Mesenchymal stem cell (in vitro differentiated cells and primary cell): ENCODE measurements at places on chromosomes 1 and 21.

GRCh38 chr1:100710906-100711682 is 8.4 kb upstream of the VCAM1 start:
- DNase-seq: peak; percentile 60

DNA sequence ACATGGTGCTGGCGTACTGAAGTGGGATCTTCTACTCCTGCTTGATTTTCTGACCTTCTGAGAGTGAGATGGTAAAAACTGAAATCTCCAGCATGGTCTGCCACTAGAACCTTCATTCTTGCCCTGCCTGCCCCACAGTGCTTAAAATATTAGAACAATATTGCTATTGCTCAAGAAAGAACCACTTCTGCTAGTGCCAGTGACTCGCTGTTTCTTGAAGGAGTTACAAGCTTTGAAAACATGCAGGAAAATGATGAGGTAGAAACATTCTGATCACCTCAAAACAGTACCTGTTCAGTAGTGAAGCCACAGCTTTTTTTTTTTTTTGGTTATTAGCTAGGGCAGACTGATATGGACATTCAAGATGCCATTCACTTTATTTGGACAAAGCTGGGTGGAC is 95.3 kb downstream of the BACH1 start:
- DNase-seq: no peak

- peak; percentile 56 for DNase-seq
These were observed 881.5 kb downstream of the LTN1 start for GRCh38 chr21:28111151-28111619.

DNA sequence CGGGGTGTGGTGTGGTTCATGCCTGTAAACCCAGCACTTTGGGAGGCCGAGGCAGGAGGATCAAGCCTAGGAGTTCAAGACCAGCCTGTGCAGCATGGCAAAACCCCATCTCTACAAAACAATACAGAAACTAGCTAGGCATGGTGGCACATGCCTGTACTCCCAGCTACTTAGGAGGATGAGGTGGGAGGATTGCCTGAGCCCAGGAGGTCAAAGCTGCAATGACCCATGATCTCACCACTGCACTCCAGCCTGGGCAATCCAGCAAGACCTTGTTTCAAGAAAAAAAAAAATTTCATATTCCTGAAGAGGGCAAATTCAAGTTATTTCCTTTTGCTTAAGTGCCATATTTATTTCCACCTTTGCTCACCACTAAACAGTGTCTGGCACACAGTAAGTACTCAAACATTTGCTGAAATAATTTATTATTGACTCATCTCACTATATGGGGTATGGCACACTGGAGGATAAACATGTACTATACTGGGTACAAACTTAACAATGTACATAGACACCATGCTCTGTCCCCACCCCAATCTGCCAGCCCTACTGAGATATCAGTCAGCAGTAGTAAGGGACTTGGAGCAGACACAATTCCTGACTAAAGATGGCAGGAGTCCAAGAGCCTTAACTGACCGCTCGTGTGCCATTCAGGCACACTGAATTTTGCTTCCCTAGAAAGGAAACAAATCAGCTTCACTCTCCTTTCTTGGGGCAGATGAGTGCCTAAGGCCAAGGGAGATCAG is 15.5 kb downstream of the MEAF6 start:
- peak; percentile 45 for DNase-seq

DNA sequence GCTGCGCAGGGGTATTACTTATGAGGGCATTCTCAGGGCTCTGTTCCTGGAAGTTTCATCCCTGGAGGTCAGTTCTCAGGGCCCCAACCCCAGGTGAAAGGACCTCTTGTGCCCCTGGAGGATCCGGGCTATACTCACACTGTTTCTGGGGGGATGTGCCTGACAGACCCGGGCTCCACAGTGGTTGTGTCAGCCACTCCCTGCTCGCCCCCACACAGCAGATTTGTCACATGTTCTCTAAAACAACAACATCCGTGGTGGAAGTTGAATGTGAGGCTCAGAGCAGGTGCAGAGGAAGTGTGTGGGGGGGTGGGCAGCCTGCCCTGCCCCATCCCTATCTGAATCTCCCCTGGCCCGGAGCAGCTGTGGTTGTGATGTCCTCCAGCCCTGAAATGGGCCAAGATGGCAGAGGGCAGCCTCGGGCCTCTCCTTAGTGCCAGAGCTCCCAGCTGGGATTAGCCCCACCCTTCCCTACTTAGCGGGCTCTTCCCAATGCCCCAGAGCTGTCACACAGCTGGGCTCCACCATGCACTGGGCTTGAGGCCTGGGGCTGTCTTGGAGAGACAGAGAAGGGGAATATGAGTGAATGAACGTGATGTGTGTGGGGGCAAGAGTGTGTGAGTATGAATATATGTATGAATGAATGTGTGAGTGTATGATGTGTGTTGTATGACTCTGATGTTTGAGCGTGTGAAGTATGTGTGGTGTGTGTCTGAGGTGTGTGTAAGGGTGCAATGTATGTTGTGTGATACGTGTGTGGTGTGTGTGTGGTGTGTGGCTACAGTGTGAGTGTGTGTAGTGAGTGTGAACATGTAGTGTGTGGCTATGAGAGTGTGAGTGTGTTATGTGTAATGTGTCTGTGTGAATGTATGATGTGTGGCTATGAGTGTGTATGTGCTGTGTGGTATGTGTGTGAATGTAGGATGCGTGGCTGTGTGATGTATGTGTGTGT is 1.5 kb upstream of the FCMR start:
- DNase-seq: no peak

GRCh38 chr1:77385551-77385950 is 103.7 kb downstream of the AK5 start:
- DNase-seq: no peak

- no peak for DNase-seq
These were observed 17.7 kb upstream of the STX12 start for GRCh38 chr1:27755286-27755685.

DNA sequence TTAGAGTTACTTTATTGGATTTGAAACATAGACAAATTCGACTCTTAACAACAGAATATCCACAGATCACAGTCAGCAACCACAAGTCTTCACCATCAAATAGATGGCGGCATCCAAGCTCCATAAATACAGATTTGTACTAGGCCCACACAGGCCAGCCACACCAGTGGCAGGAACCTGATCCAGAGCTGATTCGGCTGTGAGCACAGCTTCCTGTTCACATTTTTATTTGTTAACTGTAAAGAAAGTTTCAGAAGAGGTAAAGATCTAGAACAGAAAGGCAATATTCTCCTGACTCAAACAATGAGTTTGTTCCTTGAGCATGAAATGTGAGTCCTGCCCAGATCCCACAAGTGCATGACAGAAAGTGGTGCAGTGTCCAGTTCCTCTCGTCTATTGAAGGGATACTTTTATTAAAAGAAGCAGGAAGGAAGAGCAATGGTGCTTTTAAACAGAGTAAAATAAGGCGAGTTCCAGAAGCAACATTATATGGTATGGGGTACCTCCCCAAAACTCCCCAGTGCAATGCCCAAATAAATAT is 205.8 kb downstream of the SLC45A1 start:
- DNase-seq: no peak

DNA sequence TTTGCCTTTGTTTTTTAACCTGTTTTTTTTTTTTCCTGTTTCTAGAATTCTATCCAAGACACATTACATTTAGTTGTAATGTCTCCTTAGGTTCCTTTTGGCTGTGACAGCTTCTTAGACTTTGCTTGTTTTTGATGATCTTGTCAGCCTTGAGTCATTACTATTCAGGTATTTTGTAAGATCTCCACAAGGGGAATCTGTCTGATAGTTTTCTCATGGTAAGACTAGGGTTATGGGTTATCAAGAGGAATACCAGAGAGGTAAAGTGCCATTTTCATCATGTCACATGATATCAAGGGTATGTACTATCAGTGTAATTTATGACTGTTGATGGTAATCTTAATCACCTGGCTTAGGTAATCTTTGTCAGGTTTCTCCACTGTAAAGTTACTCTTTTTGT is 99.1 kb upstream of the GFI1 start:
- no peak for DNase-seq

DNA sequence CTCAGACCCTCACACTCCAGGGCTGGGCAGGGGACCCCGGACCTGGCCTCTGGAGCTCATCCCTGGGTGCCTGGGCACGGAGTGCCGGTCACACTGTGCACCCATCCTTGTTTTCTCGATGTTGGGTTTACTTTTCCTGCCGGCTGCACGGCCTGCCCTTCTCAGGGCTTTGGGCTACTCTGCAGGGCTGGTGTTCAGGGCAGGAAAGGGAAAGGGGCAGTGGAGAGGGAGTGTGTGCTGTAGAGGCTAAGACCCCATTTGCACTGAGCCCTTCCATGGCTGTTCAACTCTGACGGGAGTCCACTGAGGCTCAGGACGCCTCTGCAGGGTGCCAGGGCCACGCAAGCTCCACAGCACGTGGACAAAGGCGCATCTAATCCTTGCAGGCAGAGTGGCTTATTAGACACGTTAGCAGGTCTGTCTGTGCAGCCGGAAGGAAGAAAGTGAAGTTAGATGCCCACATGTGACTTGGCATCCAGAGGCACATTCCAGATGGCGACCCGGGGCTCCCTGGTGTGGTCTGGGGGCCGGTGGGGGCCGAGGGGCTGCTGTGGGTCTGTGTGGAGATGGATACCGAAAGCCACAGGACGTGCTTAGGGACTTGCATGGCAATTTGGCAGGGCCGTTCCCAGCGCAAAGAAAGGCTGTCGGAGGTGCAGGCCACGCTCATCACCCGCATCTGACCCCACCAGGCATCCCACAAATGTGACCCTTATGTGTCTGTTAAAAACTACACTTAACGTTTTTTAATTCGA is 33.6 kb downstream of the COL18A1 start:
- no peak for DNase-seq

DNA sequence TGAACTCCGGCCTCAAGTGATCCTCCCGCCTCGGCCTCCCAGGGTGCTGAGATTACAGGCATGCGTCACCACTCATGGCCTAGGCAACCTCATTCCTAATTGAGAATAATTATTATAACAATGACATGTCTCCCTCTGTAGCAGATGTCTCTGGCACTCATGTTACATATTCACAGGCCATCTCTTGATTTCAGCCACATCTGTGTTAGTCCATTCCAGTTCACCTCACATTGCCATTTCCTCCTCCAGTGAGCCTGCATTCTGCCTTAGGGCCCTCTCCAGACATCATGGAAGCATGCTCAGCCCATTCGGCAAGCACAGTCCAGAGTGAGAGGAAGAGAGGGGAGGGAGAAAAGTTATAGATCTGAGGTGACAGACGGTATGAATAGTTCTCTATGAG is 32.5 kb downstream of the CDKN2C start:
- no peak for DNase-seq

DNA sequence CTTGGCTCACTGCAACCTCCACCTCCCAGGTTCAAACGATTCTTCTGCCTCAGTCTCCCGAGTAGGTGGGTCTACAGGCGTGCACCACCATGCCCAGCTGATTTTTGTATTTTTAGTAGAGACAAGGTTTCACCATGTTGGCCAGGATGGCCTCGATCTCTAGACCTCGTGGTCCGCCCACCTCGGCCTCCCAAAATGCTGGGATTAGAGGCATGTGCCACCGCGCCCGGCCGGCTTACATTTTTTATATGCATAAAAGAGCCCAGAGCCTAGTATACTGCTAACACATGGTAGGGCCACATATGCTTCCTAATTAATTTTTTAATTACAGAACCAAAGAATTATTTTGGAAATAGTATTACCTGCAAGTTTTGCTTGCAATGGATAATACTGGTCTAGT is 1325.4 kb downstream of the PLA2G4A start:
- no peak for DNase-seq

- DNase-seq: peak; percentile 55
These were observed 88.6 kb downstream of the TGFB2 start for GRCh38 chr1:218433744-218434143.

GRCh38 chr1:167486090-167486824 is 32.1 kb downstream of the CD247 start:
- DNase-seq: peak; percentile 3

GRCh38 chr1:117616356-117616755 is 10.5 kb downstream of the TENT5C start:
- no peak for DNase-seq

DNA sequence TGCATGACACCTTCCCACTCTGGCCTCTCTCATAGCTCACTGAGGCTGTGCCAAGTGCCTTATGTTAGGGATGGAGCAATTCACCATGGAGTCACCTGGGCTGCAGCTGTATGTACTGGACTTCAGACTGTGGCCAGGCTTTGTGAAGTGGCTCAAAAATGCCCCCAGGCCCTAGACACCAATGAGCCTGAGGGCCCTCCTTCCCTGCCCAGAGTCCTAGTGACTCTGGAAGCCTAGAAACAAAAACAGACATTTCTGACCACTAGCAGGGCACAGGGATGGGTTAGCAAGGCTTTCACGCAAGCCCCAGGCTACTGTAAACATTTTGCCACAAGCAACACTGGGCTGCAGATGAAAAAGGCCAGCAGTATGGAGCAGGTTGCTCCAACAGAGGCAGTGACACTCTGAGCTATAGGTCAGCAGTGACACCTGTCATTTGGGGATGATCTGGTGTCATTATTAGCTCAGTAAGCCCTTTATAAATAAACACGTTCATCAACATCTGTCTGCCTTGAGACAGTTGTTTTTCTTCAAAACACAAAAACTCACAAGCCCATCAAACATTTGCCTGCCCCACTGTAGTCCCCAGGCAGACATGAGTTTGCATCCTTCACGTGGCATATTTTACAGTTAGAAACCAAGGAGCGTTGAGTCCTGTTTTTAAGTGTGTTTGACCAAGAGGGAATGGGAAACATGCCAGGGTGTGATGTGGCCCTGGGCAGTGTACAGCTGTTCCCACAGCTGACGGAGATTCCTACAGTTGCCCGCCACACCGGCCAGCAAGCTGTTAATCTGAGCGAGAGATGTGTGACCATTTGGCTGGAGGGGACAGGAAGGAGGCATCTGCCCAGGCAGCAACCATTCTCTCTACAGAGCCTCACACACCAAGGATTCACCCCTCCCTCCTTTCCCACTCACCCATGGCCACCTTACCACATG is 66.8 kb downstream of the KCNN3 start:
- peak; percentile 8 for DNase-seq

GRCh38 chr1:112636597-112637253 is 17.1 kb downstream of the CAPZA1 start:
- DNase-seq: no peak

- no peak for DNase-seq
These were observed 649 bp downstream of the AHDC1 start for GRCh38 chr1:27603309-27603680.

DNA sequence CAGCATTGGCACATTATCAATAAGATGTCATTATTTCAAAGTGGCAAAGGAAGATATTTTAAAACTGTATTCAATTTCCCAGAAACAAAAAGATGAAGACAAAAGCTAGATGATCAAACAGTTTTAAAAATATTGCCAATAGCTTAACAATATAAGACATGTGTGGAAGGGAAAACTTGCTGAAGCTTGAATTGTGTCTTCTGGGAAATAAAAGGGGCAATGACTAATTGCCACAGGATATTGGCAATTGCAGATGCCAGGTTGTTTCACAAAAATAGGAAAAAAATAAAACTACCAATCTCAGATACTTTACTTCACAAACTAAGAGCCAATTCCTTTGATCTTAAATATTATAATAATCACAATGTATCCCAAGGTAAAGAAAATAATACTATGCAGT is 679.8 kb upstream of the ADAMTS5 start:
- no peak for DNase-seq

GRCh38 chr1:179322557-179322956 is 29.0 kb downstream of the SOAT1 start:
- DNase-seq: no peak

GRCh38 chr1:29238620-29239002 is 2.3 kb downstream of the PTPRU start:
- DNase-seq: no peak

- DNase-seq: peak; percentile 21
These were observed 533.6 kb downstream of the PTPRC start for GRCh38 chr1:199172171-199173124.

- DNase-seq: no peak
These were observed 91.3 kb upstream of the COA6 start for GRCh38 chr1:234281826-234282489.
